Stimulated activated CD8-positive, alpha-beta memory T cell treated with anti-CD3 and anti-CD28 coated beads, Interleukin-15, amount 100 ng/mL, for 4 hours (primary cell): ENCODE measurements at places on chromosomes 11 and 22.

- no peak for DNase-seq
Observed at GRCh38 chr22:40703174-40703573, 23.9 kb downstream of the MCHR1 start.

- DNase-seq: no peak
Observed at GRCh38 chr11:85307366-85307765, 319.8 kb downstream of the DLG2 start.

GRCh38 chr11:63032457-63032856 lies 16.8 kb upstream of the SLC22A8 start:
- DNase-seq: no peak

- DNase-seq: no peak
Observed at GRCh38 chr11:64044730-64045393, 9.1 kb downstream of the FLRT1 start.

GRCh38 chr22:27842669-27843431 lies 41.3 kb upstream of the MN1 start:
- DNase-seq: no peak

- no peak for DNase-seq
Observed at GRCh38 chr11:21545699-21546098, 647.2 kb upstream of the ANO5 start.

GRCh38 chr11:28245131-28245530 lies 136.9 kb downstream of the METTL15 start:
- DNase-seq: no peak

- no peak for DNase-seq
Observed at GRCh38 chr11:69654660-69655478, 13.9 kb downstream of the CCND1 start.

DNA sequence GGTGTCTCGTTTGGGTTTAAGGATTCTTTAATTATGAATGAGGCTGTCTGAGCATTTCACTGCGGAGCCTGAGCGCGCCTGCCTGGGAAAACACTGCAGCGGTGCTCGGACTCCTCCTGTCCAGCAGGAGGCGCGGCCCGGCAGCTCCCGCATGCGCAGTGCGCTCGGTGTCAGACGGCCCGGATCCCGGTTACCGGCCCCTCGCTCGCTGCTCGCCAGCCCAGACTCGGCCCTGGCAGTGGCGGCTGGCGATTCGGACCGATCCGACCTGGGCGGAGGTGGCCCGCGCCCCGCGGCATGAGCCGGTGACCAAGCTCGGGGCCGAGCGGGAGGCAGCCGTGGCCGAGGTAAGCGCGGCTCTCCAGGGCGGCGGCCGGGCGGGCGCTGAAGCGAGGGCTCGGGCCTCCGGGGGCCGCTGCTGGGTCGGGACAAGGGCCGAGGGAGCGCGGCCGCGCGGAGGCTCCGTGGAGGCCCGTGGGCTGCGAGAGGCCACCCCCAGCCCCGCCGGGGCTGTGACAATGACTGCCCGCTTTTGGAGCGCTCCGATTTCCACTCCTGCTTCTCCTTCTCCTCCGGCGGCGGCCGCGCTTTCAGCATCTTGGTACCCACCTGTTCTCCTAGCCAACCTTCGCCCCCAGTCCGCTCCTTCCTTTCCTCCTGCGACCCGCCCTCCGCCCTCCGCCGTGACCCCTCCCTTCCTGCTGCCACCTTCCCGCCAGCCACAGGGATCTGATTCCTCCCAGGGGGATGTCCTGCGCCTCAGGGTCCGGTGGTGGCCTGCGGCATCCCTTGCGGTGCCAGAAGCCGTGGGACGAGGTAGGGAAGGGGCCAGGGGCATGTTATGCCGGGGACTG lies at the start of gene EXT2:
Gene EXT2, plus strand, starts transcription at position 173 of the 854 bp plus-strand sequence. CDS start 12,035 bp downstream, outside the sequence.
- DNase-seq: peak; percentile 66

GRCh38 chr22:43273902-43274484 lies 69.2 kb downstream of the SCUBE1 start:
- DNase-seq: no peak

DNA sequence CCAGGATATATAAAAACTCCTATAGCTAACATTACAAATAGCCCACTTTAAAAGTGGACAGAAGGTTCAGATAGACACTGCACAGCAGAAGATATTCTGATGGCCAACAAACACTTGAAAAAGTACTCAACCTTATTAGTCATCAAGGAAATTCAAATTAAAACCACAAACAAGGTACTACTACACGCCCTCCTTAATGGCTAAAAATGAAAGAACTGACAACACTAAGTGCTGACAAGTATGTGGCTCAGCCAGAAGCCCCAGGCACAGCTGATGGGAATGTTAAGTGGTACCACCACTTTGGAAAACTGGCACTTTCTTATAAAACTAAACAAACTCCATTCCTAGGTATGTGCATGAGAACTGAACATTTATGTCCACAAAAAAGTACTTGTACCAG lies 320.1 kb downstream of the TBC1D22A start:
- DNase-seq: no peak

DNA sequence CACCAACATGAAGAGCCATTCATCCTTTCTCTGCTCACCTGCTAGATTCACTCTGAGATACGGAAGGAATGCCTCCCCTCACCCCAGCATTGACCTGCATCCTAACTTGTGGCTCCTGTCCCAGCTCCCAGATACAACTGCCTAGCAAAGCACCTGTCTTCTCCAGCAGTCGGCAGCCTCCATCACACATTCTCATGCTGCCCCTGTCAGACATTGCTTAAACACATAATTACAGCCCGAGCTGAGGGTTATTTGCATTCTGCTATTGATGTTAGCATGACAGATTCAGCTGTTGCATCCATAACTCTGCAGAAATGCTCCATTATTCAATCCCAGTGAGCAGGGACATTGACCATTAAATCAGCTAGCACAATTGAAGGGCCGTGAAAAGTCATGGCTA lies 184.4 kb upstream of the NARS2 start:
- DNase-seq: no peak

- DNase-seq: no peak
Observed at GRCh38 chr11:57679396-57679795, 11.5 kb downstream of the ZDHHC5 start.

DNA sequence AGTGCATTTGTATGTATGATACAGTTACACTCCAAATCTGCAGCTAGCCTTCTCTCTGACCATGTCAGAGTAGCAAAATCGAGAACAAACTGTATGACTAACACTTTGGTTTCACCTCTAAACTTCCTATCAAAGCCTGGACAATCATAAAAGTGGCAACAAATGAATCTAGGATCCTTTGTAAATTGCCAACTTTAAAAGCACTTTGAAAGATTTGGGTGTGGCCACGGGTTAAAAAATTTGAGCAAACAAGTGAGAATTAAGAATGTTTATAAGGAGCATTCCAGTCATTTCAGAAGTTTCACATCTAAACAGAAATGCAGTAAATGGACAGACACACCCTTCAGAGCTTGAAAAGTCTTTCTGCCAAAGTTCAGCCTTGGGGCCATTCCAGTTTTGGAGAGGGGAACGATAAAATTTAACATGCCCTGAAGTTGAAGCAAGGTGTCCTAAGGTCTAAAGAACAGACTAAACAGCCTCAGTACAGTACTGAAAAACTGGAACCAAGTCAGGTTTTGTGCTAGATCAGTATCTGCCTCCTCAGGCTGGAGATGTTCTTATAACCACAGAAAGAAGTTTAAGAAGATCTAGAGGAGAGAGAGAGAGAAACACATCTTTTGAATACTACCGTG lies 181.9 kb upstream of the BDNF start:
- DNase-seq: no peak

GRCh38 chr11:112965656-112966055 lies 4.4 kb downstream of the NCAM1 start:
- DNase-seq: no peak

DNA sequence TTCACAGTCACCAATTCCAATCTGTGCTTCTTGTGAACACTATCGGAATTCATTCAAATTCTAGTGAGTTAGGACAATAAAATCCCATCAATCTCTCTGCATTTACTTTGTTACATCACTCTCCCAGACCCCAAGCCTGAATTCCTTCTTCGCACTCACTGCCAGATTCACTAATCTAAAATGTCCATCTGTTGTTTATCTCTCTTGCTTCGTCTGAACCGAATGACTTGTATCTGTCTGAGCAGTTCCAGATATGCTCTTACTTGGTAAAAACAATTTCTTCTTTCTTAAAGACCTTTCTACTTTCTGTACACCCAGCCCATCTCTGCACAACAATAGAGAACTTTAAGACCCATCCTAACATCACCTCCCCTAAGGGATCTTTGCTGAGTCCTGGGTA lies 7.0 kb downstream of the MMP10 start:
- no peak for DNase-seq
